ENCODE measurements at places on chromosomes 5 and 9.

DNA sequence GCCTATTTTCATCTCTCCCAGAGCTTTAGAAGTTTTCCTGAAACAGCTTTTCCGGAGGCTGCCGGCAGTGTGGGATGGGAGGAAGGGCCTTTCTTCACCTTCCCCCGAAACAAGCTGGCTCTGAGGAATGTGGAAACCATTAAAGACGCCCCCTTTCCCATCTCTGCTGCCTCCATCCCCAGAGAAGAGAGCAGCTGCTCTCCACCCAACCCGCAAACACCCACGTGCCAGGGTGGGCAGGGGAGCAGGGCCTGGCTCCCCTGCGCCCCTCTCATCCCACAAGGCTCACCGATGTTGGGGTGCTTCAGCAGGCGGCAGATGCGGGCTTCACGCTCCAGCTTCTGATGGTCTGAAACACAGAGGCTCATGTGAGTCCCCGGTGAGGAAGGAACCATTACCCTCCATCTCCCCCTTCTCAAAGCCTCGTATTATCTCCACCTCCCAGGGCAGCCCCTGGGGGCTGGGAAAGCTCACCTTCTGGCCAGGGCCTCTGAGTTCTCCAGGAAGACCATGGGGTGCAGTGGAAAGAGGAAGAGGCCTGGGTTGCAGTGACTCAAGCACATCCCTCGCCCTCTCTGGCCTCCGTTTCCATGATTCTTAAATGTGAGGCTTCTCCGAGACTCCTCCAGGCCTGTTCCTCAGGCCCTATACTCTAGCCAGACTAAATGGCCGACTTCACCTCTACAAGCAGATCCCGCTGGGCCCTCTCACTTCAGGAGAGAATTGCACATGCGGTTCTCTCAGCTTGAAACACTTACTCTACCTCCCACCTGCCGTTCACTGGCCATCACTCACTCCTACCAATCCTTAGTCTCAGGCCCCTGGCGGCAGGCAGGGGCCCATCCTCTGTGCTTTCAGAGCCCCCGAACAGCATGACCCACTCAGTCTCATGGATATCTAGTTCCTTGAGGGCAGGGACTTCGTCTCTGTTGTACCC lies 24.6 kb downstream of the CAMK2A start:
- DNase-seq, result no peak

DNA sequence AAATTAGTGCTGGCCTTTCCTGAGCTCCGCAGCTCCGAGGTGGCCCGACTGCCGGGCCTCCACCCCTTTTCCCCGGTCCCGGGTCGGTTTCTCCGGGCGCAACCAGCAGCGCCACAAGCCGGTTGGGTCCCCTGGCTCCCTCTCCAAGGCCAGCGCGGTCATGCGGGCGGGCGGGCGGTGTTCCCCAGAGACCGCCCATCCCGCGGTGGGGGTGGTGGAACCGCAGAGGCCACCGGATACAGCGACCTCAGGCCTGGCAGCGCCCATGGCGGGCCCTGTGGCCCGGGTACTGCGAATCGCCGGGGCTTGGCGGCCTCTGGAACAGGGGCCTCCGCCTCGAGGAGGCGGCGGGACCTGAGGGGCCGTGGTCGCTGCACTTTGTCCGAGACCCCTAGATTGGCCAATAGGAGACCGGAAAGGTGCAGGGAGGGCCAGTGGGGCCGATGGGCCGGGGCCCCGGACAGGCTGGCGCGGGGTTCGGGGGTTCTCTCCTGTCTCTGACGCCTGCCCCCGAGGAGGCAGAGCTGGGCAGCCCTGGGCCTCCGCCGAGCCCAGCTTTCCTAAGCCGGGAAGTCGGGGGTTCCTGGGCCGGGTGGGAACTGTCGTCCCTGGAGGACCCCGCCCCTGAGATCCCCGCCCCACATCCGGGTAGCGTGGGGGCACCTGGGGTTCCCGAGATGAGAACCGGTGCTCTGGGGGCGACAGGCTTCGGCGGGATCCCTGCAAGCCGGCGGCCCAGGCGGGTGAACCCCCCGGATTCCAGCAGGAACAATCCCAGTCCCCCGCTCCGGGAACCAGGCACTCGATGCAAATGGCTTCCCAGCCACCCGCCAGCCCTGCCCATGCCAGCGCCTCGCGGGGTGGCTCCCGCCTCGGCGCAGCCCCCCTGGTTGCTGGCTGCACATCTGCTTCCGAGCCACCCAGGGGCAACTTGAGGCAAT lies 293.9 kb downstream of the ZSWIM6 start:
- no peak for DNase-seq

DNA sequence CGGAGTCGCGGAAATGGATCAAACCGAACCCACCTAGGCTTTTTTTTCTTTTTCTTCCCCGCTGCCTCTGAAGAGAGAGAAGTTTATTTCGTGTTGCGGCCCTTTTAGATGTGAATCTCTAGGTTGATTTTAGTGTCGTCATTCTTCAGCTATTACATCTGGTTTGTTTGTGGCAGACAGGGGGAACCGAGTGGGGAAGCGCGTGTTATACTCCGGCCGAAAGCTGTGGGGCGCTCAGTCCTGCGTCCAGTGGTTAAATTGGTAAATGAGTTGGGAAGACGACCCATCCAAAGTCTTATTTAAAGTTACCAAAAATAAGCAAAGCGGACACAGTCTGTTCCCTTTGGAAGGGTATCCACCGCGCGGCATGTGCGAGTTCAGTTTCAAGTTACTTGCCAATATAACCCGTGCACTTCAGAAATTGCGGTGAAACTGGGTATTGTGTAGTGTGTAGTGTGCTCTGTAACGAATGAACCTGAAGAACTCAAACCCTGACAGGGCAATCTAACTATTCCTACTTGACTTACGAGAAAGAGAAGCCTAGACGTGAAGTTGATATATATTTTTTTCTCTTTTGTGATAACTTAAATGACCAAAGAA lies 1.3 kb downstream of the MAN2A1 start:
- DNase-seq, result peak; percentile 37

DNA sequence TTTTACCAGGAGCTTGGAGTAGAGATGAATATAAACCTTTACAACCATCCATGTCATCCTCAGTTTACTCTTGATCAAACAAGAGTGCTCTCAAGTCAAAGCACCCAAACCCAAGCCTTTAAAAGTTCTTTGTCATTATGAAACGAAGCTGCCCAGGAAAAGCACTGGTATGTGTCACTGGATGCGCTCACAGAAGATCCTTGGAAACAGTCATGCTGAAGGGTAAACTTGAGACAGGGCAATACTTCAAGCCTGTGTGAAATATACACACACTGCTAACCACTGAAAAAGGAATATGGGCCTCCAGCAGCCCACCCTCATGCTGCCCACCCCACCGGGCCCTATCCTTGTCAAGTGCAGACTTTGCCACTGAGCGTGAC lies 84.5 kb downstream of the PRRT1B start:
- no peak for DNase-seq

GRCh38 chr5:108797396-108797795 lies 49.7 kb downstream of the FER start:
- no peak for DNase-seq

- no peak for DNase-seq
Measured at GRCh38 chr9:107982745-107983144, 493.2 kb upstream of the KLF4 start.

DNA sequence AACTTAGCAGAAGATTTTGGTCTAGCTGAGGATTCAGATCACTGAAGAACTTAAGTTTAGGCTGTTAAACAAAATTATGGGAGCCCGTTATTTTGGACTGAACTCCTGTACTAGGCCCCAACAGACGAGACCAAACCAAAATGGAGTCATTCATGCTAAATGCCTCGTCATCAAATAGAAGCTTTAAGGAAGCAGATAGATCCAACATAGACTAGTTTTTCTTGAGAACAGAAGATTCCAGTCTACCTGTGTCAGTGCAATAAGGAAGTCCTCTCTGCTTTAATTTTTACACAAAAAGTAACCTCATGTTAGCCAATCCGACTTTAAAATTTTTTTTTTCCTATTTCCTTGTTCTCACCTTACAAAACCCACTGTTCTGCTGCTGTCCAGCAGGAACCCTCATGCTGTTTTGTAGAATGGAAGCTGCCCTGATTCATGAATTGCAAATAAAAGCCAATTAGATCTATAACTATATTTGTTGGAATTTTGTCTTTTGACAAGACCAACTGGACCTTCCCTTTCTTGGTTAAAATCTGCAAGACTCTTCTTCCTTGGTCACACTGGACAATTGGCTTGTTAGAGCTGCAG lies 29.0 kb upstream of the GOLM1 start:
- no peak for DNase-seq

- no peak for DNase-seq
Measured at GRCh38 chr9:100083448-100084127, 15.2 kb downstream of the ERP44 start.

Measured in NCI-H510A treated with DMSO at 0.1 percent for 48 hours (cell line).